ENCODE measurements at places on chromosomes 2 and 18.

DNA sequence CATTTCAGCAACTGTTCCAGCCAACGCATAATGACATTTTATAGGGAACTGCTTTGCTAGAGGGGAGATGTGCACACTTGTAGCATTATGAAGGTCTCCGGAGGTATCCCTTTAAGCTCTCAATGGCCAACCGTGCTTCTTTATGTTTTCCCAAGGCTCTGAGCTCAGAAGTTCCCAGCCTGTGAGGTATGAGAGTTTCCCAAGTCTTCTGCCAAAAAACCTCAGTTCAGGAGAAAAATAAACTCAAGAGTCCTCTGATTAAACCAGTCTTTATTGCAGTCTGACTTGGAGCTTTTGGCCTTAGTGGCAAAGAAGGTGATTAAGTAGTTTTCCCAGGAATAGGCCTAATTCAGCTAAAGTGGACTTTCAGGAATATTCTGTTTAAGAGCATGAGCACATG is 35.4 kb upstream of the ZNF532 start:
- no peak for DNase-seq

- no peak for DNase-seq
Observed at GRCh38 chr2:159793326-159793725, 4.7 kb downstream of the CD302 start.

GRCh38 chr2:152568531-152568930 is 148.7 kb downstream of the PRPF40A start:
- no peak for DNase-seq

- no peak for DNase-seq
Observed at GRCh38 chr18:3806656-3807055, 356.7 kb downstream of the TGIF1 start.

DNA sequence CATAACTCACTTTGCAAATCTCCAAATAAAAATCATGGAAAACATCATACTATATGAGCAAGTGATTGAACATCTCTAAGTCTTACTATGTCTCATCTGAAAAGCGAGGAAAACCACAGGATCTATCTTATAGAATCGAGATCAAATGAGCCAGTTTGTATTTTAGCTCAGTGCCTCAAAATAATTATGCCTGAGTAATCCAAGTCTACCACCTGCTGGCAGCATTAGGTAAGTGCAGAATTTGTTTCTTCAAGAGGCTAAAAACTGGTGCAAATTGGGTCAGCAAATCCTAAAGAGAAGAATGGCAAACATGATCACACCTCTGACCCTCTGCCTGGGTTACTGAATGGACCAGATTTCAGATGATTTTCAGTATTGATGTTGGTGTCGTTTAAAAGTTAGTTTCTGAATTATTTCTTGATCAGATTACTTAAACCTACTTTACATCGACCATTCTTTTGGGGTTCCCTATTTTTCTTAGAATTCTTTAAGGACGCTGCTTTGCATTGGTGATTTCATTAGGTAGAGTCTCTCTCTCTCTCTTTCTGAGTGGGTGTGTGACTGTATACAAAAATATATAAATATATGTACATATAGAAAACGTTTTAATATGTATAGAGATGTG is 12.7 kb upstream of the FHOD3 start:
- no peak for DNase-seq

DNA sequence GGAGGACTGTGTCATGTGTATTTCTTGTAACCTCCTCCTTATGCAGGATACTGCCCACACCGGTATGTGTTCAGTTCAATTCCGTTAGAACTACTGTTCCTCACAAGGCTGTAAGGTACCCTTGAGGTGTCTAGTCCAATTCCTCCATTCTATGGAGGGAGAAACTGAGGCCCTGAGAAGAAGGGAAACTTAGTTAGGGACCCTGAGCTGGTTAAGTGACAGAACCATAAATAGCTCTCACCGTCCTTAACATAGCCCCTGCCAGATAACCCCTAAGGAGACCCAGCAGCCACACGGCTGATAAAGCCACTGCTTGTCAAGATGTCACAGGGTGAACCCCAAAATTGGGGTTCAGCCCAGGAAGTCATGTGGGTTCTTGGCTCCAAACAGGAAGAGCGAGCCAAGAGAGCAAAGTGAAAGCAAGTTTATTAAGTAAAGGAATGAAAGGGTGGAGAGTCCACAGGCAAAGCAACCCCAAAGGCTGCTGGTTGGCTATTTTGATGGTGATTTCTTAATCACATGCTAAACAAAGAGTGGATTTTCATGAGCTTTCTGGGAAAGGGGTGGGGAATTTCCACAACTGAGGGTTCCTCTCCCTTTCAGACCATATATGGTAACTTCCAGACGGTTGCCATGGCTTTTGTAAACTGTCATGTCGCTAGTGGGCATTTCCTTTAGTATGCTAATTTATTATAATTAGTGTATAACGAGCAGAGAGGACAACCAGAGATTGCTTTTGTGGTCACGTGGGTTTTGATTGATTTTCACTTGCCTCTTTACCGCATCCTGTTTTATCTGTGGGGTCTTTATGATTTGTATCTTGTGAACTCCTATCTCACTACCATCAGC is 83.4 kb upstream of the RTN4 start:
- DNase-seq: no peak

DNA sequence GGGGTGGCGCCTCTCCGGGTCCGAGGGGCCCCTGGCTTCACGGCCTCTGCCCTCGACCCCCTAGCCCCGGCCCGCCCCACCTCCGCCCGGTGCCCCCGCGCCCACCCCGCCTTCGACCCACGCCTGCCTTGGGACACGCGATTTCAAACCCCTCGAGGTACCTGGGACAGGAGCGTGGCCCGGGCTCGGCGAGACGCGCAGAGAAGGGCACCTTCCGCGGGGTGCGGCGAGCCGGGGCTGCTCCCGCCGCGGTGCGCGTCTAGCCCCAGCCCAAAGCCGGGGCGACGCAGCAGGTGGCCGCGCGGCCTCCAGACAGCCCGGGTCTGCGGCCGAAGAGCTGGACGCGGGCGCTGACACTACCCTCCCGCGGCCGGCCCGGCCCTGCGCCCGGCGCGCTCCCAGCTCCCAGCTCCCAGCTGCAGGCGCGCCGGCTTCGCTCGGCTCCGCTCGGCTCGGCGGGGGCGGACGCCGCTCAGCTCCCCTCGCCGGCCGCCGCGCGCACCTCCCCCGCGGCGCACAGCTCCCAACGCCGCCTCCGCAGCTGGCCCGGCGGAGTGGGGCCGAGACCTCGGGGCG is at the start of gene CRACDL:
Gene CRACDL, minus strand, starts transcription at position 449 of the 576 bp plus-strand sequence. CDS start 89,425 bp downstream, outside the sequence.
- DNase-seq: peak; percentile 69

GRCh38 chr18:46867367-46868143 is 49.8 kb downstream of the PIAS2 start:
- DNase-seq: no peak

DNA sequence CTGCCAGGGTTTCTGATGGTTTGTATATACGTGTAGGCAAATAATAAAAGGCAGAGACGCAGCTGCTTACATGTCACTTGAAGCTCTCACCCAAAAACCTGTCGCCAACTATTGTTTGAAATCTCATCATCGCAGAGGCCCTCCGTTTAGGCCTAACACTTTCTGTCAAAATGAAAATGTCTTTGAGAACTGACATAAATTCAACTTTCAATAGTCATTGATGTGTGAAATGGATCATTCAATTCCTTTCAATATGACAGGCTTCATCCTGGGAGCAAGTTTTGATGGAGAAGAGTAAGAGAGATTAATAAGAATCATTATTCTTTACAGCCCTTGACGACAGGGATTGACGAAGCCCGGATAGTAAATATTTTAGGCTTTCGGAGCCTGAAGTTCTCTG is 2.7 kb downstream of the ACTG2 start:
- DNase-seq: no peak

DNA sequence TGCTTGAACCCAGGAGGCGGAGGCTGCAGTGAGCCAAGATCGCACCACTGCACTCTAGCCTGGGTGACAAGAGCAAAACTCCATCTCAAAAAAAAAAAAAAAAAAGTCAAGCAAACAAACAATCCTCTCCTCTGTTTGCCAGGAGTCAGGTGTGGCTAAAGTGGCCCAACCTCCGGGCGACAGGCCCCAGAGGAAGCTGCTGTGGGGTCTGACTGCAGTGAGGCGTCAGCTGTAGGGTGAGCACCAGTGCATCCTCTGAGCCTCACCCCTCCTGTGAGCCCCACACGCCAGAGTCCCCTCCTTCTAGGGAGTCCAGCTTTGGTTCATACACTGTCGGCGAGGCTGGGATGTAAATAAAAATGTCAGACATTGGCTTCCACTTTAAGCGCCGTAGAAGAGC is 76.5 kb upstream of the HS6ST1 start:
- no peak for DNase-seq

GRCh38 chr2:129293326-129293725 is 686.1 kb upstream of the RAB6C start:
- DNase-seq: no peak

- DNase-seq: peak; percentile 11
Observed at GRCh38 chr2:47403609-47404193, 745 bp downstream of the MSH2 start.

- no peak for DNase-seq
Observed at GRCh38 chr2:39499336-39499735, 62.3 kb upstream of the MAP4K3 start.

GRCh38 chr2:225025917-225026571 is 16.2 kb downstream of the DOCK10 start:
- no peak for DNase-seq

DNA sequence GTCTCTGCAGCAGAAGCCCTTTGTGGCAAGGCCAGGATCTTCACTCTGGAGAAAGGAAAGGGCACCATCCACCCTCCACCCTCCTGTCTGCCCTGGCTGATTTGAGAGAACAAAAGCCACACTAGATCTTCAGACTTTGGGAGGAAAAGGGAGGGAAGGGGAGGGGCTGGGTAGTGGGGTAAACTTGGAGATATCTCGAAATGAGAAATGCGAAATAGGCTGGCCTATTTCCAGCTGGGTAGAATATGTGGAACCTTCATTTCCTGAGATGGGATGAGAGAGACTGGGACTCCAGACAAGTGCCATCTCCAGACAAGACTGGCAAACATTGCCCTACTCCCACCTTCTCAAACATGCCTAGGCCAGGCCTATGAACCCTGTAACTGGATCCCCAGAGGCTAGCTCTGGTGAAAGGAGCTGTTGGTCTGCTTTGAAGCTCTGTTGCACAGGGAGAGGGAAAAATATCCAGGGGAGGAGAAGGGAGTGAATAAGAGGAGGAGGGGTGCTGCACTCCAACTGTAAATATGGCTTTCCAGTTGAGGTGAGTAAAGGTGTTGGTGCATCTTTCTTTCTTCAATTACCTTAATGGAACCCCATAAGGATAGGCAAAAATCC is 1.7 kb downstream of the HOXD12 start:
- no peak for DNase-seq

- DNase-seq: no peak
Observed at GRCh38 chr18:8212896-8213780, 396.1 kb upstream of the RAB12 start.

GRCh38 chr2:30191107-30191506 is 40.2 kb upstream of the LBH start:
- no peak for DNase-seq

GRCh38 chr2:134954065-134954464 is 35.4 kb downstream of the CCNT2 start:
- no peak for DNase-seq

- no peak for DNase-seq
Observed at GRCh38 chr18:49563130-49563540, 1.3 kb downstream of the LIPG start.
